ENCODE measurements at places on chromosomes 5 and 9.

- DNase-seq, result no peak
Observed at GRCh38 chr9:115335439-115335838, 217.5 kb upstream of the TNC start.

- DNase-seq, result no peak
Observed at GRCh38 chr5:31767335-31768031, 128.6 kb downstream of the PDZD2 start.

- no peak for DNase-seq
Observed at GRCh38 chr5:98397081-98397480, 376.4 kb upstream of the RGMB start.

DNA sequence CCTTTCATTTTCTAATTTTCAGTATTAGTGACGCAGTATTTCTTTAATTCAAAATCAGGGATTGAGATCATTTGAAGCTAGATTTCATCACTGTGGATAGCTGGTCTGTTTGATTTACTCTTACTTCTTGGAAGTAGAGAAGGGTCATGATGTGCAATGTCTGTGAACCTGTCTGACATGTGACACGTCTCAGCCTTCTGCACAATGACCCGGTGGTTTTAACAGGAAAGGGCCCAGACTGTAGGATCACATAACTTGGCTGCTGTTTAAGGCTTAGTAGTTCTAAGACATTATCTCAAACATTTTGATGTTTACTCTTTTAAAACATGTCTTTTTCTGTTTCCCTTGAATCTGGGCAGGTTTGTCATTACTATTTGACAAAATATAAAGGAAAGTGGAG, 823.3 kb upstream of the NUDT12 start:
- no peak for DNase-seq

DNA sequence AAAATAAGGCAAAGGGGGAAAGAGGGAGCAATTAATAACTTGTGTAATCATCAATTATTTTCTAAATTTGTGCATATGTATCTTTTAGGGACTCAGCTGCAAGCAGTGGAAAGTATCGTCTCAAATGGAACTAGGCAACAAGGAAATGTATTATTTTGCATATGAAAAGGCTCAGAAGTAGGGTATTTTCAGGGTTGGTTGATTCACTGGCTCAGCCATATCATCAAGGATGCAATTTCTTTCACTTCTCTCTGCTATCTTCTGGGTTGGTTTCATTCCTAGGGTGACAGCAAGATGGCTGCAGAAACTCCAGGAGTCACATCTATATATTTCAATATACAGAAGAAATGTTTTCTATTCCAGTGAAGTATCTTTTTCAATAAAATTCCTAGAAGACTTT, 509.8 kb downstream of the DMAC1 start:
- DNase-seq, result no peak

Measured in D721Med (cell line).